ENCODE measurements at places on chromosomes 5 and 9.

- DNase-seq: no peak
Observed at GRCh38 chr5:68657055-68657961, 436.5 kb upstream of the SLC30A5 start.

GRCh38 chr5:107809201-107810034, 138.7 kb upstream of the EFNA5 start:
- DNase-seq: no peak

- DNase-seq: no peak
Observed at GRCh38 chr5:29005386-29005785, 1967.0 kb upstream of the CDH9 start.

GRCh38 chr9:15277400-15278090, 29.5 kb downstream of the TTC39B start:
- no peak for DNase-seq

- DNase-seq: no peak
Observed at GRCh38 chr5:75885849-75886596, 168.8 kb upstream of the POC5 start.

DNA sequence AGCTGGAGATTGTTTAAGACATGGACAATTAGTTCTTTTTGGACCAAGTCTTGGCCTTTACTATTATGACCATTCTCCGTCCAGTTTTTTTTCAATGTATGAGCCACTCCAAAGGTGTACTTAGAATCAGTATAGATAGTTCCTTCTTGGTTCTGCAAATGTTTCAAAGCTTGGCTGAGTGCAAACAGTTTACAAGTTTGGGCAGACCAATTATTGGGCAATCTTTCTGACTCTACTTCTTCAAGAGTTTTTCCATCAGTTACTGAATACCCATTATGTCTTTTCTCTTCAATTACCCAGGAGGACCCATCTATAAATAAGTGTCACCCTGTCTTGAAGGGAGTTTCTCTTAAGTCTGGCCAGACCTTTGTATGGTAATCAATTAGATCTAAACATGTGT, 15.5 kb downstream of the IFT74 start:
- no peak for DNase-seq

DNA sequence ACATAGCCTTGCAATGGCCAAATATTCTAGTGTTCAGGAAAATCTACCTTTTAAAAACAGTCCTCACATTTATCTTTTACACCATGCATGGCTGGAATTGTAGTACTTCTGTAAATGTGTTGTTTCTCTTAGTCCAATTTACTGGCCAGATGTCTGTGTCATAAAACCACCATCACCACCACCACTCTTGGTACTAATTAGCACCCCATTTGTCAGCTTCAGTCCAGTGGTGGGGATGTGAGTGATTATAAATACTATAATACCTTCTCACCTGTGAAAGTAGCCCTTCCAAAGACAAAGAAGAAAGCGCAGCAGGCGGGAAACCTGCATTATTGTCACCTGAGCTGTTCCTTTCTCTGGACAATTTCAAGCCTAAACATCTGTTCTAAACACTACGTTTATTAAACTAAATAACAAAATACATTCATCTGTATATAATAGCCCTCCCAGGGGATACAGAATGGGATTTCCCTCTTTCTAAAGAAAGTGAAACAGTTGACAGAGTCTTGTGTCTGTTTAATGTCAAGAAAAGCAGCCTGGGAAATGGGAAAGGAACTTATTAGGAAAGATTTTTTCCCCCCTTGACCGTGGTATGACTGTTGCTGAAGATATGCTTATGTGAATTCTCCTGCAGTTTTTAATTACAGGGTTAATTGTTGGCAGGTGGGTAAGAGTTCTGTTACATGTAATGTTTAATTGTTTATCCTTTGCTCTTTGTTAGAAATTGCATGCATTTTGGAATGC, 144.5 kb upstream of the NUDT12 start:
- peak; percentile 61 for DNase-seq

DNA sequence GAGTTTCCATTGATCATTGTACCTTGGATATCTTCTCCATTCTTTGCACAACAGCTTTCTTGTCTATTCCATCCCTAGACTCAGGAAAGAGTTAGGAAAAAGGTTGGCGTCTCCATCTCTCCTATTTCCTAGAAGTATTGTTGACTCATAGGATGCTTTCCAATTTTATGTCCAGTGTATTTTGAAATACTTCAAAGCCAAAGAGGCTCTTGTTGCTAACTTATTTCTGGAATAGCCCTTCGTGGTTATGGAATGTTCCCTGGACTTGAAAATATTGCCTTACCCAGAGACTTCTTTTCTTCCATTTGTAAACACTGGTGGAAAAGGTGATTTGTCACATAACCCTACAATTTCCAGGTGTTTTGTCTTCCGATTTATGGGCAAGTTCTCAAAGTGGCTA, 402.3 kb upstream of the ZNF608 start:
- no peak for DNase-seq

- no peak for DNase-seq
Observed at GRCh38 chr5:138737494-138738265, 15.5 kb upstream of the CTNNA1 start.

- no peak for DNase-seq
Observed at GRCh38 chr5:98454904-98455303, 318.6 kb upstream of the RGMB start.

GRCh38 chr5:119626086-119626485, 3.3 kb upstream of the FAM170A start:
- DNase-seq: no peak

- no peak for DNase-seq
Observed at GRCh38 chr5:11007269-11007870, 246.3 kb upstream of the DAP start.

DNA sequence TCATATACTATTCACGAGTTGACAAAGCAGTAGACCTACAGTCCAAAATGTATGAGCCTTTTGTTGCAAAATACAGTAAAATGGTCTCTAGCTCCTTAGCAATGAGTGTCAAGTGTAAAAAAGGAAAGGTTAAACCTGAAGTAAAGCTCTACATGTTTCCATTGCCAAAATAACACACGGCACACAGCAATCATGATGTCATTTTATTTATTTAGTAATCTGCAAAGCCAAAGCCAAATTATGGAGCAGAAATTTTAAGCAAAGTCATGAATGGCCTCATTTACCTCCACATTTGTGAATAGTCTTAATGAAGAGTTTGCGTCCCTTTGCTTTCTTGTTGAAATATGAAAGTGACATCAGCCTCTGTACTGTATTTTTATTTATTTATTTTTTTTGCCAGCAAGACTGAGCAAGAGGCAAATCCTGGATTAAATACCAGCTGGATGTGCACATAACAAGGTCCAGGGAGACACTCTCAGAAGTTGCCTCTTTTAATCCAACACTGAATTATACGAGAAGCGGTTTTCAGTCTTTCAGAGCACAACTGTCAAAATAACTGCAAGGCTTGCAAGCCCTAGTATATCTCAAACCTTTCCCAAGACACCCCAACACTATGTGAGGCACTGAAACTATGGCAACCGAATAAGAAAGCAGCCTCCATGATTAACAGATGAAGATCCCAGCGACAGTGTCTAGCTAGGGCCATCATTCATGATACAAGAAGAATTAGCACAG, 9.7 kb downstream of the SEMA6A start:
- no peak for DNase-seq

DNA sequence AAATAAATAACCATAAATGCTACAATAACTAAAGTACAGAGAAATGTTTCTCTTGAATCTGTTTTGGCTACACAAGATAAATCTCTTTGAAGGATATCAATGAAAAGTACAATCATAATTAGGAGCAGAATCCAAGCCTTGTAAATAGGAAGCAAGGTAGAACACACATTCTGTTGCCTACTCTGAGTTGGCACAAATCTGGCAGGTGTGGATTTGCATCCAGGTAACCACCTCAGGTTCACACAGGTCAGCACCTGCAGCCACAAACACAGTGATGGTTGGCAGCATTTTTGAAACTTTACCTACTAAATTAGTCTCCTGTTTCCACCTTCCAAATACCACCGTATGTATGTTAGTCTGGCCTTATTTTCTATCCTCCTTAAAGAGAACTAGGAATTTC, 105.3 kb upstream of the PIK3R1 start:
- DNase-seq: no peak

- no peak for DNase-seq
Observed at GRCh38 chr5:38692346-38692745, 135.9 kb upstream of the LIFR start.

- no peak for DNase-seq
Observed at GRCh38 chr5:95863383-95863757, 40.8 kb upstream of the GLRX start.

DNA sequence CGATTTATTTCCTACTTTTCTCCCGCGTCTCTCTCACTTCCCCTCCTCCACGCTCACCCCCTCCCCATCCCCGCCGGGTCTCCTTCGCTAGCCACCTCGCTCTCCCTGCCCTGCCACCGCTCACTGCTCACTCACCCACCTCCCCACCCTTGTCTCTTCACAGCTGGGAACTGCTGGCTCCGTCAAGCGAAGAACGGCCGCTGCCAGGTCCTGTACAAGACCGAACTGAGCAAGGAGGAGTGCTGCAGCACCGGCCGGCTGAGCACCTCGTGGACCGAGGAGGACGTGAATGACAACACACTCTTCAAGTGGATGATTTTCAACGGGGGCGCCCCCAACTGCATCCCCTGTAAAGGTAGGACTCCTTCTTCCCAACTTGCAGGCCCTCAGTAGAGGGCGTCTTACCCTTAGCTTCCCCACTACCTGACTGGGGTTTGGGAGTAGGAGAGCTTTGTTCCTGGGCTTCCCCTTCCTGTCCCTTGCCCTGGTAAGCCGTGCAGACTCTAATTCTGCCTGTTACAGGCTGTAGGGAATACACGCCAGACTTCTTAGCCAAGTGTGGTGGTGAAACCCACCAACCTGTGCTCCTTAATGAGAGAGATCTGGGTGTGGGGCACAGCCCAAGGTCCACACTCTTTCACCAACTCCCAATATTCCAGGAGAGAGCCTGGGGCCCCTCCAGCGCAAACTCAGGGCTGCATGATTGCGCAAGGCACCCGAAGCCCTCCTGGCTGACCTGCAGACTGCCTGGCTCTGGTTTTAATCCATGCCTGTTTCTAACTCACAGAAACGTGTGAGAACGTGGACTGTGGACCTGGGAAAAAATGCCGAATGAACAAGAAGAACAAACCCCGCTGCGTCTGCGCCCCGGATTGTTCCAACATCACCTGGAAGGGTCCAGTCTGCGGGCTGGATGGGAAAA, 2.5 kb downstream of the FST start:
- DNase-seq: no peak

GRCh38 chr5:168327451-168327850, 36.0 kb downstream of the WWC1 start:
- DNase-seq: no peak

- no peak for DNase-seq
Observed at GRCh38 chr5:67720162-67720772, 495.3 kb upstream of the PIK3R1 start.

DNA sequence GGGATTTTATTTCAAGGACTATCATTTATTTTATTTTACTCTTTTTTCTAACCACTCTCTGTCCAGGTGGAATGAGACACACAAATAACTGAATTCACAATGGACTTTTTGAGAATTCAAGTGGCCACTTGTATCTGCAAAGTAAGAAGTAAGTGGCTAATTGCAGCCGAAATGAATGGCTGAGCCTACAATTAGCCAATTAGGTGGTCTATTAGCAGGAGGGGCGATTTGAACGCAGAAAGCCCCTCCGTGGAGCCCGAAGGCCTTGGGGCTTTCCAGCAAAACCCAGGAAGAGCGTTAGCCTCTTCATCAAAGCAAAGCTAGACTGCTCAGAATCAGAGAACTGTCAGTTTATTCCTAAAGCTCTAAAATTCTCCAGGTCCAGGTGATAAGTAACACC, 176.9 kb downstream of the EBF1 start:
- DNase-seq: peak; percentile 56

DNA sequence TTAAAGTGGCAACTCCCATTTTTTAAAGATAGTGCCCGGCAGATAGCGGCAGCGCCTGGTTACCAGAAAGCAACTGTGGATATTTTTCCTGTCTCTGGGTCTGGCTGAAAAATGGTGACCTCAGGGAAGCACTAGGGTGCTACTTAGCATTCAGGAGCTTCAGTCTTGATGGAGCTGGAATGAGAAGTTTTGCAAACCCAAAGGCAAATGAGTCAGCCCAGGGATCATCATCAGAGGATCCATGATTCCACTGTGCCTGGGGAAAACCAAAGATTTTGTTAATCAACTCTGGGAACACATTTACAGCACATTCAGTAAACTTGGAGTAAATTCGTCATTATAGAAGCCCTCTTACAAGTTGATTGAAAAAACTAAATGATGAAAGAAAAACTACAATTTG, 26.7 kb downstream of the F2R start:
- DNase-seq: no peak

DNA sequence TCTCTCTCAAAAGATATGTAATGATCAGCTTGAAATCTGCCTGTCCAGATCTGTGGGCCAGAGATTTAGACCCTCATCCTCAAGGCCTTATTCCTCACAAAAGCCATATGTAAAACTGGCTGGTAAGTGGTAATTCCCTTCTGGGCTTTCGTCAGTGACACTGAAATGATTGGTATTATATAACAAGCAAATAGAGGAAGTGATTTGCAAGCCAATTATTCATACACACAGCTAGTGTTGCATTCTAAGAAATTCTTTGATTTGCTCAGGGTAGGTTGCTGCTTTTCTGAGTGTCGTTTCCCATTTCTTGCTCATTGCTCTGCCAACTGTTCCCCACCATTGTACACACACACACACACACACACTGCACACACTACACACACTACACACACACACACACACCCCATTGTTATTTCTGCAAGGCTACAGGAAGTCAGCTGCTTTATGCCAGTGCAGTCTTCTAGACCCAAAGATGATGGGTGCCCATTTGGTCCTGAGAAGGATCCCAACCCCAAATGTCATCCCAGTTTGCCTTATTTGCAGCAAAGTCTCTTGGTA, 76.8 kb downstream of the PRLR start:
- DNase-seq: no peak

- no peak for DNase-seq
Observed at GRCh38 chr5:164317676-164318075, 812.3 kb downstream of the MAT2B start.

DNA sequence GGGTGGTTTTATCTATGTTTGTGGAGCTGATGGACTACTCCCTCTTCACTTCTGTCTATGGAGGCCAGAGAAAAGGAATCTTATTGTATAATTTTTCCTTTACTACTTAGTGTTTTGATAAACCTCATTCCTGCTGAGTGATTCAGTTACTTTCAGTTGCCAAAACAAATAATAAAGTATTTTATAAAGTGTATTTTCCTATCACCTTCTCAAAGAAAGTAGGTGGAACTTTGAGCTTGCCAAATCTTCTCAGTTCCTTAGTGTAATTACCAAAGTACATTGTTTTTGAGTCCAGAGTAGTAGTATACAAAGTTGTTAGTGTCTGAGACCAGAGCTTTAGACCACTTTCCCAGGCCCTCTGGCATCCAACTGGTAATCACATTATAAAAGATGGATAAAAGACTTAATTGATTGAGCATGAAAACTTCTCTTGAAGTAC, 13.5 kb downstream of the RABGAP1 start:
- no peak for DNase-seq

DNA sequence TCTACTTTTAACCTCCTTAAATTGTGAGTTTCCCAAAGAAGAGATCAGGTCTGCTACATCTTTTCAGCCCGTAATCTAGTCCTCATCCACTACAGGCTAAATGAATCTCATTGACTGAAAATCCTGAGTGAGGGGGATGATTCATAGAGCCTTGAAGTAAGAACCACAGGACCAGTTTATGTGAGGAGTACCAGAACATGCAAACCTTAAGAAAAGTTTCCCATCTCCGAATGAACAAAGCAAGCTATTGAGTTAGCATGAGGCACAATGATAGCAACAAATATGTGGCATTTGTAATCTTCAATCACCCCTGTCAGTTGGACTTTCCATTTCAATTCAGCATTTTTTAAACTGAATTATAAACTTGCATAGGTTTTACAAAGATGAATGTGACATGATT, 197.0 kb downstream of the ALDH1A1 start:
- DNase-seq: no peak
